ENCODE measurements at places on chromosomes 11 and 22.
A peak's percentile ranks its signal among the peaks of the same experiment; 100 is the strongest.

DNA sequence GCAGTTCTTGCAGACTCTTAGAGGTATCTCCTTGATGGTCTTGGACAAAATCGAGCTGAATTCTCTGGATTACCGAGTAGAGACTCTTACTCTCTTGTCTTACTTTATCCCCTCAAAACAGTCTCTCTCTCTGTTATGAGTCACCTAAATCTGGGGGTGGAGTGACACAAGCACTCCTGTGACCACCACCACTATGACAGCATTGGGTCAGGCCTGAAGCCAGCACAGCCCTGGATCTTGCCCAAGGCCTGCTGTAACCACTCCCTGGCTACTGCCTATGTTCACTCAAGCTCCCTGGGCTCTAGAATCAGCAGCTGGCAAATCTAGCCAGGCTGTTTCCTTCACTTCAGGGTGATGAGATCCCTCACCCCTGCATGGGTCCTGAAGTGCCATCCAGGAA lies 662.5 kb downstream of the LUZP2 start:
- no peak for DNase-seq

- no peak for DNase-seq
Observed at GRCh38 chr11:856397-856796, 13.7 kb downstream of the TSPAN4 start.

DNA sequence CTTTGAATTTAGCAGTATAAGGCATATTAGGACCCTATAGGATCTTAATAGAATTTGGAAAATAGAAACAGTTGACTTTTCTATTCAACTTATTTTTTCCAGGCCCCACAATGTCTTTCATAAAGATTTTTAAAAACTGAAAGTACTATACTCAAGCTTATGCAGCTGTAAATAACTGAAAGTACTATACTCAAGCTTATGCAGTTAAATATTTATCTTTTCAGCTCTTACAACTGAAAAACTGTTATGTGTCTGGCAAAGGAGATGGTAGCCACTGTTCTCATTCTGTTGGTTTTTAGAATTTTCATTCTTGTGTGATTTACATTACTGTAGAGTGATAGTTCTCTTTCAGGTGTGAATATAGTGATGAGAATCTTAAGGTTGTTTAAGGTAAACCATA lies 16.5 kb downstream of the HIPK3 start:
- no peak for DNase-seq

DNA sequence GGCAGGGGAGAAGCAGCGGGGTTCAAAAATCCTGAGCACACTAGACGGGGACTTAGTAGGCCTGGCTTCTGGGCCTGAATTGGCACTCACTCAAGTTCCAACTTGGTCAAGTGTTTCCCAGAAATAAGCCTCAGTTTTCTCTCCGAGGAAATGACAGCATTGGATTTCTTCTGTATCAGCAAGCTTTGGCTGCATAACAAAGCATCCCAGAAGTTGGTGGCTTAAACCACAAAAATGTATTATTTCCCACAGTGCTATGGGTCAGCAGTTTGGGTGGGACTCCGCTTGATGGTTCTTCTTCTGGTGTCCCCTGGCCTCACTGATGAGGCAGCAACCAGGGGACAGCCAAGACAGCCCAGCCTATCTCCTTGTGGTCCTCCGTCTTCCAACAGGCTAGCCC lies 1.6 kb upstream of the CYTH4 start:
- no peak for DNase-seq

- DNase-seq, result no peak
Observed at GRCh38 chr11:122343210-122343609, 227.2 kb upstream of the BLID start.

GRCh38 chr11:1205987-1206331 lies 16.9 kb upstream of the MUC5B start:
- DNase-seq, result no peak

GRCh38 chr22:23722724-23723123 lies 28.2 kb downstream of the ZNF70 start:
- DNase-seq, result no peak

DNA sequence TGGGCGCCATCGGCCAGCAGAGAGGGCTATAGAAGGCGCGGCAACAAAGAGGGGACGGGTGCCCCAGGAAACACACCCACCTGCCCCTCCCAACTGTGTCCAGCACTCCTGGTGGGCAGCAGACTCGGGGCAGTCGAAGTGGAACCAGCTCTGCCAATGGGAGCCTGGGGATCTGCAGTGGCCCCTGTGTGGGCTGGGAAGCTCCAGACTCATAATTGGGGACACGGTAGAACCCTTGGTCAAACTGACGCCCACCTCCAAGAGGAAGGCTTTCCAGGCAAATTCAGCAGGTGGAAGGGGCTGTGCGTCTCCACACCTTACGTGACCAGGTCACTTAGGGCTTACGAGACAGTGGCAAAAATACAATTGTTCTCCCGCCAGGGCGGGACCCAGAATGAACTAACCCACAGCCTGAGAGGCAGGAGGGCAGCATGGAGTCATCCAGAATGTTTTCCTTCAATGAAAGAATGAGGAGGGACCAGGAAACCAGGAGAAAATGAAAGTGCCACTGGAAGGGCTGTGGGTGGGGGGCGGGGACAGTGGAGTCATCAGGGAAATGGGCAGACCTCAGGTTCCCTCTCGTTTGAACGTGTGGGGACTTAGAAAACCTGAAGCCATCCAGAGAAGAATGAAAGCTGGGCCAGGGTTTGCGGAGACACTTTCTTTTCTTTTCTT lies 53.2 kb upstream of the SHANK2 start:
- no peak for DNase-seq

DNA sequence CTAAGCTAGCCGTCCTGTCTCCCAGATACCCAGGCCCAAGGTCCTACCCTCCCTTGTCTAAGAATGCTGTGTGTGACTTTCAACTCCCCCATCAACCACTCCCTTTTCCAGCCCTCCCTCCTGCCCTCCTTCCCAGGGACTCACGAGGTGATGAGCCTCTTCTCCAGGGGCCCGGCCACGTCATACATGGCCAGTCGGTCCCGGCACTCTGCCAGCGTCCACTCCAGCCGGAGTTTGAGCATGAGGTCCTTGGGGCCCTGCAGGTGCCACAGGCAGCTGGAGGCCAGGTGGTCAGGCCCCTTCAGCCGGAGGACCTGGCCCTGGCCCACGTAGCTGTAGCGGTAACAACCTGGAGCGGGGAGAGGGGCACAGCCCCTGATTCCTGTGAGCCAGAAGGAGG lies 20.1 kb downstream of the TMPRSS6 start:
- DNase-seq, result peak; percentile 75

DNA sequence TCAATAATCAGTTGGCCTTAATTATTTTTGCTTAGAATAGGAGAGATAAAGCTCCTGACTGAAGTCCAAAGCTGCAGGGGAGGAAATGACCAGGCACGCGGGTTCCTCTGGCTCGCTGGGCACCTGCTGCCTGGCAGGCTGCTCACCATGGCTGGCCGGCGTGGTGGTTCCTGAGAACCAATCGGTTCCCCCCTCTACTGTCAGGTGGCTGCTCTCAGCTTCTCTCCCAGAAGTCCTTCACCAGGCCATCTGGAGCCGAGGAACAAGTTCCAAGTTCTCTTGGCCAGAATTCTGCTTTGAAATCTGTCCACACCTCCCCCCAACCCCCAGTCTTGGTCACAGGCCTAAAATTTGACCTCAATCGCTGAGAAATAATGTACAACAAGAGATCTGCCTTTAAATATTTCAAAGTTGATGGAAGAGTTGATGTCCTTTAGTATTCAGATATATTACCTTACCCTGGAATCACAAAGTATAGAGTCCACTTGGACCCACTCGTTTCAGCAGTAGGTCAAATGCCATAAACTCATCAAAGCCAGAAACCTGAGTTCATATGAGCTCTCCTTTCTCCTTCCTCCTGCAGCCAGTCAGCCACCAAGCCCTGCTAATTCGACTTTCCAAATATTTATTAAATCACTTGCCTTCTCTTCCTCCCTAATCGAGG lies 25.2 kb downstream of the EXPH5 start:
- DNase-seq, result no peak

DNA sequence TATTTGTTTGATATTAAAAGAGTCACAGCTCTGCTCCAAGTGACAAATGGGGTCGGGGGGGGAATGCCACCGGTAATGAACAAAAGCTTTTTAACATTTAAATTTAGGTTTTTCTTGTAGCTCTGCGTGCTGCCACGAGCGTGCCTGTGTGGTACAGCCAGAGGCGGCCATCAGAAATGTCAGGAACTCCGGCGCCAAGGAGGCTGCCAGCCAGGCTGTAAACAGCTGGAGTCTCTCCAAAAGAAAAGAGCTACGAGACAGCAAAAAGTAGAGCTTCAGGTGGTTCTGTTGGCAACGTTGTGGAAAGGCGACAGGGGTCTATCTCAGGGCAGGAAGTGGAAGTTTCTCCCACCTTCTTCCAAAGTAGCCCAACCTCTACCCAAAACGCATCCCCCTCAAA lies 532.8 kb downstream of the OPCML start:
- no peak for DNase-seq

DNA sequence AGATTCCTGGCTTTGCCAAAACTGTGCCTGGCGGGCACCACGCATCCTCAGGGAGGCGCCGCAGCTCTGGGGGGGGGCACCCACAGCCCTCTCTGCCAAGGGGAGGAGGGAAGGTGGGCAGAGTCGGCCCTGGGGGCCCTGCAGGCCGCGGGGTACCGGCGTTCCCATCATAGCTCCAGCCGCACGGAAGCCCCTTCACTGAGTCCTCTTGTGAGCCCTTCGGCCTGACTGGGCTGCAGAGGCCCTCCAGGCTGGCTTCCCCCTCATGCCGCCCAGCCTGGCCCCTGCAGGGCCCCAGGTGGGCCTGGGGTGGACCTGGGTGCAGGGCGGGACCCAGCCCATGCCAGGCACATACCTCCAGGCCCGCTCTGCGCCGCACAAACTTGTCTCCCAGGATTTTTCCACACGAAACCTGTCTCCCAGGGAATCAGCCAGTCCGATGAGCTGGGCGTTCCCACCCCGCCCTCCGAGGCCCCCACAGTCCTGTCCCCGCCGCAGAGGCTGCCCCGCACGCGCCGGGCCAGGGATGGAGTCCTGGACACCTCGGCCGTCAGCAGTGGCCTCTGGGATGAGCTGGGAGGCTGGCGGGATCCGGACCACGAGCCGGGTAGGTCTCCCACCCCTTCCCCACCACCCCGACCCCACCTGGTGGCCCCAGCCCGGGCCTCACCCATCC lies 1.8 kb upstream of the PKP3 start:
- DNase-seq, result no peak

DNA sequence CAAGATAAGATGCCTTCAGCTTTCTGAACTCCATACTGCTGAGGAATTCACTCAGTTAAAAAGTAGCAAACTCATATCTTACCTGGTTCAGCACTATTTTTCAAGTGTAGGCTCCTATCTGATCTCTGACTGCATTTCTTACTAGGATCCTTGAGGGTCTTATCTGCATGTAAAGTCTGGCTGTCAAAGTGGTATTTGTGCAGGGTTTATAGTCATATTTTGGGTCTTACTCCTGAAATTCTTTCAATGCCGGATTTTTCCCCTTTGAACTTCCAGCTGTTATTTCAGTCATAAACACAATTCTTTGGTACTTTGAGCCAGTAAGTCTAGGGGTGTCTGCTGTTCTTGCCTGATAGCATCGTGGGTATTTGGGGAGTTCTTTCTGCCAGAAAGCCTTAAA lies 25.3 kb upstream of the NOX4 start:
- no peak for DNase-seq

DNA sequence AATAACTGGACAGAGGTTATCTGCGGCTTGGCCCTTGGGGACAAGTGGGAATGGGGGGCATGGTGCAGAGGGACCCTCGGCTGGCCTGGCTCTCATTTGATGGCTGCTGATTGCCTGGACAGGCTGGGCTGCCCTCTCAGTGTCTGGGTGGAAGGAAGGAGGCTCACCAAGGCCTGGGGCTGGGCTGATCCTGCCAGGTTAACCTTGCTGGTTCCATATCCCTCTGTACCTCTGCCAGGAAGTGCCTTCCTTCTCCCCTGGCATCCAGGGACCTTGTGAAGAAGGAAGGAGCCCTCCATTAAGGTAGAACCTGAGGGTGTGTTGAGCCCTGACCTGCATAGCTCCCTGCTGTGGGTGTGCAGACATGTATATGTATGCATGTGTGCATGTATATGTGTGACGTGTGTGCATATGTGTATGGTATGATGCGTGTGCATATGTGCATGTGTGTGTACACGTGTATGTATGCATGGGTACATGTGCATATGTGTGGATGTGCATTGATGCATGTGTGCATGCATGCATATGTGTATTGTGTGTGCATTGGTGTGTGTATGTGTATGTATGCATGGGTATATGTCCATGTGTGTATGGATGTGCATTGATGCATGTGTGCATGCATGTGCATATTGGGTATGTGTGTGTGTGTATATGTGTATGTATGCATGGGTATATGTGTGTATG lies 433.9 kb downstream of the TBC1D22A start:
- DNase-seq, result no peak

GRCh38 chr11:3854660-3854976 lies 846 bp upstream of the STIM1 start:
- DNase-seq, result no peak

- no peak for DNase-seq
Observed at GRCh38 chr22:37196539-37197450, 8.7 kb upstream of the C1QTNF6 start.

- DNase-seq, result no peak
Observed at GRCh38 chr11:41050791-41051190, 408.7 kb downstream of the LRRC4C start.

DNA sequence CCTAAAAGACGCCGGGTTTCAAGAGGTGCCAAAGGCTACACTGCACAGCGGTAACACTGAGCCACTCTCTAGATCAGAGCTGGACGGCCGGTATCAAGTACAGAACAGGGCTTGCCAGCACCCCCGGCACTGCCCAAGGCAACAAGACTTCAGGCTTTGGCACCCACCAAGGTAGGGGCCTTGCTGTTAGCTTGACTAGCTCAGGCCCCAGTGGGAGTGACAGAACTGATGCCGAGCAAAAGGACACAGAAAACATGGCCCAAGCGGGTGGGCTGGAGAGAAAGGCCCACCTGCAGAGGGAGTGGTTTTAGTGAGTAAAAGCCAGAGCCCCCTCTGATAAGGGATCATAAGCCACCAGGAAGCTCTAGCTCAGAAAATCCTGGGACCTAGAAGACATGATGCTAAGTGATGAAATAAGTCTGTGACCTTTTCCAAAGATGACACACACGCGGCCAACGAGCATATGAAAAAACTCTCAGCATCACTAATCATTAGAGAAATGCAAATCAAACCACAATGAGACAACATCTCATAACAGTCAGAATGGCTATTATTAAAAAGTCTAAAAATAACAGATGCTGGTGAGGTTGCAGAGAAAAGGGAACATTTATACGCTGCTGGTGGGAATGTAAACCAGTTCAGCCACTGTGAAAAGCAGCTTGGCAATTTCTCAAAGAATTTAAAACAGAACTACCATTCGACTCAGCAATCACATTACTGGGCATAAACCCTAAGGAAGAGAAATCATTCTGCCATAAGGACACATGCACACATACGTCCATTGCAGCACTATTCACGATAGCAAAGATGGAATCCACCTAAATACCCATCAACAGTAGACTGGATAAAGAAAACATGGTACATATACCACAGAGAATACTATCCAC lies 12.9 kb downstream of the EHD1 start:
- no peak for DNase-seq

Data from SHP77 (cell line).